ENCODE measurements at places on chromosomes 7 and 10. TPM values are rescaled to one million over a fixed set of nuclear protein-coding genes. Genes with fewer than 3 reads are reported as not detected.

DNA sequence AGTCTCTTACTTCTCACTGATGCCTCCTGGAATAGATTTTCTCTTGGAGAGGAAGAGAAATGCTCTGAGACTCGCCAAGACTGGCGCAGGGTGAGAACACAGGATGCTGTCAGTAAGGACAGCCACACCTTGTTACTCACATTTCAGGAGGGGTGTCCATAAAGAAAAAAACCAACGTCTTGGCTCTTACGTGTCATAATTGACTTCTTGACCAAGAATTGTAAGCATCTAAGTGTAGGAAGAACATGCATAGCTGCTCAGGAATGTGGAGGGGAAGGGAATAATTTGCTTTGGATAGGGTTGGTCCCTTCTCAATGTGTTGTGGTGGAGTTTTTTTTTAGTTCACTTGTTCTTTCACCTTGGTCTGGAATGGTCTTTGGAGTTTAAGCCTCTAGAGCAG lies 43.8 kb upstream of the ZNF438 start:
- DNase-seq, result no peak

- no peak for DNase-seq
Measured at GRCh38 chr7:142300689-142301088, 42.8 kb upstream of the PRSS58 start.

GRCh38 chr10:22714479-22715289 lies at the start of gene PIP4K2A:
TSS of gene PIP4K2A (minus strand) at chr10:22714578. CDS start at chr10:22714326, 252 bp downstream.
- DNase-seq, result peak; percentile 48

- DNase-seq, result no peak
Measured at GRCh38 chr7:150753826-150754603, 16.8 kb downstream of the GIMAP5 start.

GRCh38 chr7:34364130-34364529 lies 293.9 kb upstream of the NPSR1 start:
- no peak for DNase-seq

DNA sequence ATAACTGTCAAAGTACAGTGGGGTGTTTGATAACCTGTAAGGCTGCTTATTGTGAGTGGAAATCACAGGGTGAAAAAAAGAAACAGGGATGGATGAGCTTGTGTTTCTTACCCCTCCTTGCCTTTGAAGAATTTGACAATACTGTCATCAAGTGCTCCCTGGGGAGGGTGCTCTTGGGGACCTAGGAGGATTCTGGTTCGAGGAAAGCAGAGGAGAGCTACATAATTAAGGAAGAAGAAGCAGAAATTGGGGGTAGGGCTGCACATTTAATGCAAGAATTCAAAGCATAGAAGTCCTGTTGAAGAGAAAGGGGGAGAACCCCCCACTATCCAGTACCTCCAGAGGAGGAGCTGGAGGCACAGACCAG lies 208.1 kb upstream of the PHYHIPL start:
- DNase-seq, result no peak

- DNase-seq, result no peak
Measured at GRCh38 chr7:150824379-150825177, 24.0 kb downstream of the TMEM176A start.

GRCh38 chr10:35208536-35208935 lies 81.9 kb downstream of the CREM start:
- DNase-seq, result no peak

GRCh38 chr10:79381804-79382221 lies 34.5 kb downstream of the PPIF start:
- DNase-seq, result no peak

- DNase-seq, result no peak
Measured at GRCh38 chr10:18185621-18186020, 45.4 kb downstream of the CACNB2 start.

- no peak for DNase-seq
Measured at GRCh38 chr10:63901881-63902280, 380.7 kb downstream of the REEP3 start.

DNA sequence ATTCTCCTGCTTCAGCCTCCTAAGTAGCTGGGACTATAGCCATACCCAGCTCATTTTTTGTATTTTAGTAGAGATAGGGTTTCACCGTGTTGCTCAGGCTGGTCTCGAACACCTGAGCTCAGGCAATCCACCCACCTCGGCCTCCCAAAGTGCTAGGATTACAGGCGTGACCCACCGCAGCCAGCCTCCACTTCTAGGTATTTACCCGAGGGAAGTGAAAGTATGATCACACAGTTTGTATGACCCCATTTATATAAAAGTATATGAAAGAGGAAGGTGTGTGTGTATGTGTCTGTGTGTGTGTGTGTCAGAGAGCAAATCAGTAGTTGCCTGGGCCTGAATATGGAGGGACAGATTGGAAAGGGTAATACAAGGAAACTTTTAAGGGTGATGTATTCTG lies 2.0 kb upstream of the PURB start:
- DNase-seq, result no peak

- no peak for DNase-seq
Measured at GRCh38 chr7:25636871-25637283, 408.6 kb upstream of the NPVF start.

DNA sequence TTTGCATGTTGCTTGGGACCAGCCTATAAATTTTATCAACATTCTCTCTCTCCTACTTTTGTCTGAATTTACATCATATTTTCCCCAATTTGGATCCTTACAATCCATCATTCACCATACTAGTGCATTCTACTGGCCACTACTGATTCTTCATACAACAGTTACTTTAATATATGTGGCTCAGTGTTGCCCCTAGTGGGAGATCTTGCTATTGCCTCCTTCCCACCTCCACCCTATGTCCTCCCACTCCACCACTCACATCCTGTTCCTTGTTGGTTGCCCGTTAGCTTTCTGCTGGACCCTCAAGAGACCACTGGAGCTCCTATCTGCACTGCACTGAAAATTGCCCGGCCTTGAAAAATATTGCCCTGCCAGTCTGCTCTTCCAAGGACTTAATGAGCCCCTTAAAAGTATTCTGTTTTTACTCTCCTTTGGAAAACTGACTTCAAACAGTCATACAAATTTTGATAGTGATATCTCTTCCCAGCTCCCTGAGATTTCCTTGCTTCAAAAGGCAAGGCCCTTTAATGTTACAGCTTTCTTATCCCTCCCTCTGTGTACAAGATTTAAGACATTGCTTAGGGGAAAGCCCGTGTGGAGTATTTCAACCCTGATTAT lies 243.2 kb upstream of the TMEM229A start:
- peak; percentile 37 for DNase-seq

DNA sequence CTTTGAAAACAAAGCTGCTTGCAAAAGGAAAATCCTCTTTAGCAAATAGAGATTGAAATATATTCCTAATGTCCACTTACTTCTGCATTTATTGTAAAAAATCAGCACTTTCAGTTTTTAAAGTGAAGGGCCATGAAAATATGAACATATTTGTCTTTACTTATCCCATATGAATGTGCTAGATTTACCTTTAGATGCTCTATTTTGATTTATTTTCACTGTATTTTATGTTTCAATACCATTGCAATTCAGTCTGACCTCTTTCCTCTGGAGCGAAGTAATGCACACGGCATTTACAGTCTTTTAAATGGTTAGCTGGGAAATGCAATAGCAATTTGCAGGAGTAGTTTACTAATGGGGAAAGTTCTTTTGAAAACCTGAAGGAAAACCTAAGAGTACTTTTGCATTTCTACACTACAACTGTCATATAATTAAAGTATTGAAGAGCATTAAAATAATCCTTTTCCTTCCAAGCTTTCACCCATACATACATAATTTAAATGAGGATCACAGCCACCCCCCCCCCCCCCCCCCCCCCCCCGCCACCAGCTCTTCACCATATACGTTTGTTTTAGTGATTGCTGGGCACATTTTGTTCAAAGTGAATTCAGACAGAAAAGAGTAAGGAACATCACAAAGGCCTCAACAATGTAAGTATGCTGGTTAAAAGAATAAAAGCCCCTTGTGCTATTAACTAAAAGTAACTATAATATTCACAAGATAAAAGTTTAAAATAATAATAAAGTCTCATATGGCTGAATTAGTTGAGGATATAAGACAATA lies 3.5 kb downstream of the SKIDA1 start:
- no peak for DNase-seq

- no peak for DNase-seq
Measured at GRCh38 chr7:151115121-151115835, 29.0 kb downstream of the AGAP3 start.

DNA sequence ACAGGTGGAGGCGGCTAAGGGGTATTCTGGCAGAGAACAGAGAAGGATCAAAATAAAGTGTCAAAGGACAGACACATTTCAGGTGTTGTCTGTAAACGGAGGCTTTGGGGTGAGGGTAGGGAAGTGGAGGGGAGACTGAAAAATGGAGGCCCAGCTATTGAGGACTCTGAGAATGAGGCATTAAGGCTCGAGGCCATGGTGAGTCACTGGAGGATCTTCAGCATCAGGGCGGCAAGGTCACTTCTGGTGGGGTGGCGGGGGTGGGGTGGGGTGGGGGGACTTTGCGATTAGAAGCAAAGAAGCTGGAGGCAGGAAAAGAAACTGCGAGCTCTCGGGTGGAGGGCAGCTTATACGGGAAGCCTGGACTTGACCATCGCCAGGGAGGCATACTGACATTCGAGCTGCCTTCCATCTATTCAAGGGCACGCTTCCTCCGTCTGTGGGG lies 58.4 kb upstream of the PCGF5 start:
- no peak for DNase-seq

GRCh38 chr7:151520419-151521261 lies 945 bp upstream of the RHEB start:
- DNase-seq, result no peak

DNA sequence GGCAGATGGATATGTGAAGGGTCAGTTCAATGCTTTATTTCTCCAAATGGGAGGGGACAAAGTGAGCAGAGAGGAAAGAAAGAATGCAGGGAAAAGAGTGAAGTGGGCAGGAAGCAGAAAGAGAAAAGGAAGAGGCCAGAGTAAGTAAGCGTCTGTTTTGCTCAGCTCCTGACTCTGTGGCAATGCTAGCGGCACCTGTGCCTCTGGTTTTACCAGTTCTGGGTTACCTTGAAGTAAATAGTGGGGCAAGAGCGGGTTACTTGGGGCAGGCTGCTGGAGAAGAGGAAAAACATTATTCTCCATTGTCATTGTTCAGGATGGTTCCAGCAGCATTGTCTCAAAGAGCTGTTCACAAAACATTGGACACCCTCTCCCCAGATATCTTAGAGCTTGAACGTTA lies 1.9 kb downstream of the TAS2R40 start:
- DNase-seq, result no peak

DNA sequence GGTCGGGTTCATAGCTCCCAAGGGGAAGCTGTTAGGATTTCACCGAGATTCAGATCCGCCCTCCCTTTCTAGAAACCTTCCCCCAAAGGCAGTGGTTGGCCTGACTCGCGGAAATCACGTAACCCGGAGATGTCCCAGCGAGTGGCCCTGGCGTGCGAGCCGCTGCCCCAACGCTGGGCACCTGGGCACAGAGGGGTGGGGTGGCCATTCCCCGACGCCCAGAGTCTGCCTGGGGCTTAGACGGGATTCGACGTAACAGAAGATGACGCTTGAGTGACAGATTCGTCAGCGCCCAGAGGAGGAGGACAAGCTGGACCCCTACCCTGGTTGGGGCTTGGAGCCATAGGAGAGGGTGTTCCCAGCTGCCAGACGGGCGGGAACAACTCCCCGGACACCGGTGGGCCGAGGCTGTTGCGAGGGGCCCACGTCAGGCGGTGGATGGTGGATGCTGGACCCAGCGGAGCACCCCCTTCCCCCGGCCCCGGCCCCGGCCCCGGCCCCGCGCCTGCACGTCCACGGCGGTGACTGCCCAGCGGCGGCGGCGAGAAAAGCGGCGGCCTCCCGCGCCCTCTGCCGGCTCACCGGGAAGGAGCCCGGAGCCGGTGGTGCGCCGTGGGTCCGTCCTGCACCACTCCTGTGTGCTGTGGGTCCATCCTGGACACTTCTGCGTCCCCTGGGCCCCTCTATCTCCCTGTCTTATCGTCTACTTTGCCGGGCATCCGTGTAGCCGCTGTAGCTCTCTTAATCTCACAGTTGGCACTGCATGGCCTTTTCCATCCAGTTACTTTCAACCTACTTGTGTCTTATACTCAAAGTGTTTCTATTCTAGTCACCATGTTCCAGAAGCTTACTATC lies 35.4 kb upstream of the KNDC1 start:
- peak; percentile 19 for DNase-seq

- no peak for DNase-seq
Measured at GRCh38 chr10:45592432-45592831, 80.1 kb downstream of the ZFAND4 start.

DNA sequence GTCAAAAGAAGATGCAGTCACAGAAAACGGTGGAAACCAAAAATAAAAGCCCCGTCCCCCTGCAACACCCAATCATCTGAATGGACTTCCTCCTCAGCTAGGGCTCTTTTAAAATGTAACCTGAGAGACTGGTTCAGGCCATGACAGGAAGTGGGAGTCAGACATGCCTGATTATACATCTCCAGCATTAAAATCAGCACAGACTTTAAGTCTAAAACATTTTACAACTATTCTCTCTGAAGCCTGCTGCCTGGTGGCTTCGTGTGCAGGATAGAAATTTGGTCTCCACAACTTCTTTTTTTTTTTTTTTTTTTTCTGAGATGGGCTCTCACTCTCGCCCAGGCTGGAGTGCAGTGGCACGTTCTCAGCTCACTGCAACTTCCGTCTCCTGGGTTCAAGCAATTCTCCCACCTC lies 30.3 kb downstream of the HACD1 start:
- no peak for DNase-seq

DNA sequence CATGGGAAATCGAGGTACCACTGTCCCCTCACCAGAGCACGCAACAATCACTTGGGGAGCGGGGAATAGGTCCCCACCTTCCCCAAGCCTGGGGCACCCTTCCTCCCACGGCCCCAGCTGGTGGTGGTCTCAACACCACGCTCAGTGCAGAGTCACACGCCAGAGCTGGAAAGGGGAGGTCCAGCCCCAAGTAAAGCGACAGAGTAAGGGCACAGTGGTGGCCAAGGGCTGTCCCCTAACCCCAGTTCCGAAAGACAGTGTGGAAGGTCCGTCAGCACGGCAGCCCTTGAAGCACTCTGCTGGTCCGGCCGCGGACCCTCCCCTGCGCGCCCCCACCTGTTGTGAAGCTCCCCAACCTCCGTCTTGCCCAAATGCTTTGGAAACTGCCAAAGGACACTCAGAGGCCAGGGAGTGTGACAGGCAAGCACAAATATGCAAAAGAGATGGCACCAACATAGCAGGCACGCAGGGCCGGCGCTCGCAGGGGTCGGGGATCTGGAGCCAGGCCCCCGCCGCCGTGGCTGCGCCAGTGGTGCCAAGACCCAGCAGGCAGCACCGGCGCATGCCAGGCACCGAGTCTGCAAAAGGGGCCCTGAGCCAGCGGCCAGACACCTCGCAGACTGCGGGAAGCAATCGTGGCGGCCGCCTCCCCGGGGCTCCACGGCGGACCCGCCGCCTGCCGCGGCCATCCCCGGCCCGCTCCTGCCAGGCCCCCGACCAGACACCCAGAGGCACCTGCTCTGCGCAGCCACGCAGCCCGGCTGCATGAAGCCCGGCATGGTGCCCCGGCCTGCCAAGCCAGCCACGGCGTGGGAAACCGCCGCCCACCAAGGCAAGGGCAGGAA lies 51.6 kb upstream of the SRRM3 start:
- DNase-seq, result no peak

The CCDC172 gene
- not detected for total RNA-seq

The FAM221A gene
- 3.3 TPM for total RNA-seq

The FKBP6 gene
- total RNA-seq, result not detected

The ADIRF gene
- total RNA-seq, result not detected

The CTTNBP2 gene
- total RNA-seq, result 0.94 TPM

The KCNH2 gene
- total RNA-seq, result 0.27 TPM

The MOGAT3 gene
- not detected for total RNA-seq

The NPSR1 gene
- total RNA-seq, result not detected

The ATAD1 gene
- 232 TPM for total RNA-seq

The TRIM50 gene
- total RNA-seq, result 0.47 TPM

The GPR37 gene
- total RNA-seq, result 3.8 TPM

Measured in NCI-H460 (cell line).